ENCODE measurements at places on chromosomes 6 and 20. TPM values are rescaled to one million over a fixed set of nuclear protein-coding genes. Genes with fewer than 3 reads are reported as not detected.

DNA sequence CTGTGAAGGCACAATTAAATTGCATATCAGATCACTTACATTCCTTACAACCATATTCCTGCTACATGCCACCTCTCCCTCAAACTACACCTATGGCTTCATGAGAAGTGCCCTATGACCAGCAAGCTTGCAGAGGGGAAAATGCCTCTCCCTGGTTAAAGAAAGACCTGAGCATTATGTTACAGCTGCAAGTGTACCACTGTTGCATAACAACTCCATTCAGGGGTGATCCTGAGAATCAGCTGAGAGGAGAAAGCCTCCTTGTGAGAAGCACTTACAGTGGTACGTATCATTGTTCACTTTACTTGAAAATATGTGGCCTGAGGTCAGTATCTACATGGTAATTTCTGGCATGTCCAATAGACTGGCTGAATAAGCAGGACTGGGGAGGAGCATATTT is 20.0 kb downstream of the PDSS2 start:
- no peak for DNase-seq

DNA sequence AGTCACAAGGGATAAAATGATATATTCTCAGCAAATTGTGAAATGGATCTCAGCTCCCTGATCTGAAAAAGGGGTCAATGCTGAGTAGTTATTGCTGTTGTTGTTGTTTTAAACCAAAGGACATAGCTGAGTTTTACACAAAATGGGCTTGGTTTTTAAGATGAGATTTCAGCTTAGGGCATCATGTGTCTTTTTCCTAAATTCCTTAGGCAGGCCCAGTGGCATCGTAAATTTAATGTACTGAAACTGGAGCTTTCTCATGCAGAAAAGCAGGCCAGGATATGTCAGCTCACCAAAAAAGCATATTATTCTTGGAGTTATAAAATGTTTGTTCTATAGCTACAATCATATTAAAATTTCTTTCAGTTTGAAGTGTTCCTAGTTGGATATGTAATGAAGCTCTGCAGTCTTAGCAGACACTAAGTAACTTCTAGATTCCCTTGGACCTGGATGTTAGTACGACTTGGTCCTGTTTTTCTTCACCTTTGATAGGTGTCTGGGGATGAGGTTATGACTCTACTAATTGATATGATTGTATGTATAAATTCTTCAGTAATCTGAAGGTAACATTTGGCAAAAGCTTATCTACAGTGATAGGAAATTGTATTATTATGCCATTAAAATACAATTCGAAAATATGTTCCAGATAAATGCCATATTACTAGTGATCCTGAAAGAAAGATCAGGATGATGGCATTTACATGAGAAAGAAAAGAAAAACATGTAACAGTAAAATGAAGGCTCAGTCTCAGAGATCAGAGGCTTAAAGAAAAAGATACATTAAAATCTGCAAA is 663.3 kb downstream of the RFPL4B start:
- DNase-seq = no peak

DNA sequence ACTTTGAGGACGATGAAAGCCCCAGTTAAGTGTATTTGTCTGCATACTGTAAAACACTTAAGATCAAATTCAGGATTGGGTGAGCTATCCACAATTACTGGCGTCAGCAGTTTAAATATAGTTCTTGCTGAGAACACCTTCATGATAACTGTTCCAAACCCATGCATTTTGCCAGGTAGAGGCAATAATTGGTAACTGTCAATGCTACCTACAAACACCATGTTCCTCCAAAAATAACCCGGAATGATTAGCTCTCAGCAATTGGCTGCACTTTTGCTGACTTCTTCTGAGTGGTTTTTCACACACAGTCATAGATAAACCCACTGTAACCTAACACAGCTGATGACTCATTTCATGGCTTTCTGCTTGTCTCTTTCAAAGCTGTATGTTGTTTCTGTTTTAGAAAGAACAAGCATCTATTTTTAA is 1358.6 kb upstream of the GJE1 start:
- DNase-seq = no peak

DNA sequence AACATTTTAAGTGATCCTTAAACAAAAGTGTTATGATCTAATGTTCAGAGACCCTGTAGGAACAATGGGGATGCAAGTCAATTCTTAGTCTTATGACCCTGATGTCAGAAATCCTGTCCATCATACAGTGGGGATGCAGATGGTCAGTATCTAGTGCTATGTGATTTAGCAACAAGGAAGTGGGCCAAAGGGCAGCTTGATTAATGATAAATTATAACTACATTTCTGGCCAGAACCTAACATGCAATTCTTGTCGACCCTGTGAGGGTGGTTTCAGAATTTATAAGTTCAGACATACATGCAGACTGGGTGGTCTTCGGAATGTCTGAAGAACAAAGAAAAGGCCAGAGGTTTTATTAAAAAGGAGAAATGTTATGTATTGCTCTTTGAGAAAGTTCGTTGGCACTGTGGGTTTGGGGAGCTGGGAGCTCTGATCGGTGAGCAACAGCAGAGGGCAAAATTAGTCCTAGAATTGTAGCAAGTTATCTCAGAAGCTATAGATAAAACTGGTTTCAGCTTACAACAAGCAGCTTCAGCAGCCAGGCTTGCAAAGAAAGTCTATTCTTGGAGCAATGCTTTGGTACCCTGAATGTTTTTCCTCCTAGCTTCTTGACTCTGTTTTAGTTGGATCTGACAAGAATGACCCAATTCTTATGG is 50.8 kb downstream of the RPF2 start:
- no peak for DNase-seq

DNA sequence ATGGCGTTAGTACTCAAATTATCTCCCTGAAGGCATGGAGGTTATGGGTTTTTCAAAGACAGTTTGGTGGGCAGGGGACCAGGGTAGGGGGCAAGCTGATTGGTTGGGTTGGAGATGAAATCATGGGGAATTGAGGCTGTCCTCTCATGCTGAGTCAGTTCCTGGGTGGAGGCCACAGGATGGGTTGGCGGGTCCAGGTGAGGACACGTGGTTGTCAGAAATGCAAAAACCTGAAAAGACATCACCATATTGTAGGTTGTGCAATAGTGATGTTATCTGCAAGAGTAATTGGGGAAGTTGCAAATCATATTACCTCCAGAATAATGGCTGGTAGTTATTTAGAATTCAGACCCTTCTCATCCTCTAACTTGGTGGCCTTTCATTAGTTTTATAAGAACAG is 30.1 kb downstream of the GPX6 start:
- DNase-seq = no peak

- no peak for DNase-seq
These were observed 500.2 kb upstream of the CDH4 start for GRCh38 chr20:60751826-60752225.

GRCh38 chr6:69164564-69165229 is 529.6 kb downstream of the ADGRB3 start:
- no peak for DNase-seq

GRCh38 chr6:37136821-37137200 is 33.1 kb upstream of the PIM1 start:
- no peak for DNase-seq

DNA sequence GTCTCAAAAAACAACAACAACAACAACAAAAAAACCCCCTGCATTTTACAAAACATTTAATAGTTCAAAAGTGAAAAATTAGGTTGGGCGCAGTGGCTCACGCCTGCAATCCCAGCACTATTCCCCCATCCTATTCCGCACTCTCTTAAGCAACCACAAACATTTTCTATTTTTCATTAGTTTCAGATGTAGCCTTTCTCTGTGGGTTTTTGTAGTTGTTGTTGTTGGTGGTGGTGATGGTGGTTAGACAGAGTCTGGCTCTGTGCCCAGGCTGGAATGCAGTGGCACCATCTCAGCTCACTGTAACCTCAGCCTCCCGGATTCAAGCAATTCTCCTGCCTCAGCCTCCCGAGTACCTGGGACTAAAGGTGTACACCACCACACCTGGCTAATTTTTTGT is 6.4 kb upstream of the GMNN start:
- DNase-seq = no peak

- no peak for DNase-seq
These were observed 102.2 kb downstream of the PREX1 start for GRCh38 chr20:48725555-48725991.

DNA sequence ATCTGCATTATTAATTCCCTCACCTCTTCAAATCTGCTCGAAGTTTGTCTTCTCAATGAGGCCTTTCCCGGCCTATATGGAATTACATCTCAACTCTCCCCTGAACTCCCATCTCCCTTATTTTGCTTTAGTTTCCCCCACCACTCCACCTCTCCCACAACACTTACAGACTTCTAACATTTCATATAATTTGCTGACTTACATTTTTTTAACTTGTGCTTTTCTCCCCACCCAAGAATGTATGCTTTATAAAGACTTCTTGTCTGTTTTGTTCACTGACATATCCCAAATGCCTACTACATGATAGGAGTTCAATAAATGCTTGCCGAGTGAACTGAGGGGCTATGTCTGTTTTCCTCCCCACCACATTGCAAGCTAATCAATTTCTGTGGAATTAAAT is 3.9 kb upstream of the MARCKS start:
- DNase-seq = no peak

- DNase-seq = no peak
These were observed 80.6 kb downstream of the MDGA1 start for GRCh38 chr6:37617073-37617472.

GRCh38 chr6:18091382-18091781 is 31.1 kb downstream of the NHLRC1 start:
- no peak for DNase-seq

DNA sequence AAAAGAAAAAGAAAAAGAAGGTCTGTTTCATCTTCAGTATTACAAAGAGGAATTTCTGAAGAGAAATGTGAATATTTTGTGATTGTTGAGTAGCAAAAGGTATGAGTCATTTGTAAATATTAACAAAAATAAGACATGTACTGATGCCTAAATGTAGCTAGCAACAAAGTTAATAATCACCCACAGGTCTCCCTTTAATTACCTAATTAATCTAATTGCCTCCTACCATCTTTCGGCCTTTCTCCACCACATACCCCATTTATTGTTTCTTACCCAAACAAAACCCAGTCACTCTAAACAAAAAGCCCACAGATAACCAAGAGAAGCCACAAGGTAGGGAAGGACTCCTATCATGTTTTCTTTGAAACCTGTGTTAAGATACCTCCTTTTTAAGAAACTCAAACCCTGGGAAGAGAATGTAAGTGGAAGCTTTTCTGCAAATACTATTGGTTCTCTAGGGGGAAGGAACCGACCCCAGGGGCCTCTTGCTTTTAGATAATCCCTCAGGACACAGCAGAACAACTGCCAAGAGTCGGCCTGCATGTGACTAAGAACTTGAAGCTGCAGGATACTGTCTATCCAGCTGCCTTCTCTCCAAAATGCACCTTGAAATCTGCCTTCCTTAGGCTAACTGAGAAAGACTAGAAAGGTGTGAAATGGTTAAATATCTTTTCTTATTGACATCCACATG is 16.1 kb upstream of the STK38 start:
- no peak for DNase-seq

- no peak for DNase-seq
These were observed 18.9 kb downstream of the NCOA7 start for GRCh38 chr6:125809570-125810170.

- DNase-seq = no peak
These were observed 313.8 kb downstream of the SYNE1 start for GRCh38 chr6:152323376-152323775.

DNA sequence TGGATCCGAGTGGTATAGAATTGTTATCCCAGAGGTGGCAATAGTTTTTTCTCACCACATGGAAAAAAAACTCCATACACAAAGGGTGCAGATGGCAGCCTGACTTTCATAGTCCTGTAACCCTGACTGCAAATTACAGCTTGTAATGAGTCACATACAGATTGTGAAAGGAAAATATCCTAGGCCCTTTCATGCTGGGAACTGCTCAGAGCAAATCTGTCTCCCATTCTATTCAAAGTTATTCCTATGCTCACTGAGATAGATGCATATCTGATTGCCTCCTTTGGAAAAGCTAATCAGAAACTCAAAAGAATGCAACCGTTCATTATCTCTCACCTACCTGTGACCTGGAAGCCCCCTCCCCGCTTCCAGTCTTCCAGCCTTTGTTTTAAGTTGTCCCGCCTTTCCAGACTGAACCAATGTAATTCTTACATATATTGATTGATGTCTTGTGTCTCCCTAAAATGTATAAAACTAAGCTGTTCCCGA is 108.7 kb upstream of the MAP3K4 start:
- DNase-seq = no peak

- DNase-seq = no peak
These were observed 34.2 kb downstream of the ABHD12 start for GRCh38 chr20:25356271-25356933.

The STMND1 gene
- not detected for total RNA-seq

The POM121L2 gene
- total RNA-seq = not detected

The ARMH2 gene
- not detected for total RNA-seq

The HCRTR2 gene
- not detected for total RNA-seq

The HLA-DQB1 gene
- 3.8 TPM for total RNA-seq

The PRRT1 gene
- 0.37 TPM for total RNA-seq

The TP53INP2 gene
- 1.1 TPM for total RNA-seq

The ZBTB2 gene
- total RNA-seq = 19.5 TPM
